ENCODE measurements at places on chromosomes 13 and 19. TPM values are rescaled to one million over a fixed set of nuclear protein-coding genes. Genes with fewer than 3 reads are reported as not detected.

- DNase-seq = peak; percentile 70
- H3K27ac ChIP-seq = peak within 1 kb of the TSS; percentile 81
- H3K36me3 ChIP-seq = no peaks in the 10 kb centered on the region
- H3K4me1 ChIP-seq = peaks cover 35% of the 10 kb centered on the region
Observed at GRCh38 chr13:24160458-24161009, at the start of gene SPATA13. Gene SPATA13, plus strand, starts transcription at chr13:24160720. Its CDS starts 62,210 bp downstream, at chr13:24222930.

- H3K27ac ChIP-seq = no peak overlapping the region
- no peaks in the 10 kb centered on the region for H3K36me3 ChIP-seq
- no peak for DNase-seq
- H3K27me3 ChIP-seq = peaks cover 29% of the 10 kb centered on the region
Observed at GRCh38 chr19:920051-920864, 3.1 kb downstream of the KISS1R start.

- no peak for DNase-seq
- no peaks in the 10 kb centered on the region for H3K27me3 ChIP-seq
- H3K4me1 ChIP-seq = peaks cover 3% of the 10 kb centered on the region
- no peak overlapping the region for H3K4me3 ChIP-seq
- no peak overlapping the region for H3K27ac ChIP-seq
Observed at GRCh38 chr13:33052506-33053280, 36.5 kb downstream of the KL start.

Gene ZIK1
- 3.3 TPM for total RNA-seq

Gene ZNF709
- 0.79 TPM for total RNA-seq

Data from esophagus squamous epithelium (tissue), 5 donors.